GM23248 (cell line): ENCODE measurements at places on chromosomes 3 and 15. TPM values are rescaled to one million over a fixed set of nuclear protein-coding genes. Genes with fewer than 3 reads are reported as not detected.

DNA sequence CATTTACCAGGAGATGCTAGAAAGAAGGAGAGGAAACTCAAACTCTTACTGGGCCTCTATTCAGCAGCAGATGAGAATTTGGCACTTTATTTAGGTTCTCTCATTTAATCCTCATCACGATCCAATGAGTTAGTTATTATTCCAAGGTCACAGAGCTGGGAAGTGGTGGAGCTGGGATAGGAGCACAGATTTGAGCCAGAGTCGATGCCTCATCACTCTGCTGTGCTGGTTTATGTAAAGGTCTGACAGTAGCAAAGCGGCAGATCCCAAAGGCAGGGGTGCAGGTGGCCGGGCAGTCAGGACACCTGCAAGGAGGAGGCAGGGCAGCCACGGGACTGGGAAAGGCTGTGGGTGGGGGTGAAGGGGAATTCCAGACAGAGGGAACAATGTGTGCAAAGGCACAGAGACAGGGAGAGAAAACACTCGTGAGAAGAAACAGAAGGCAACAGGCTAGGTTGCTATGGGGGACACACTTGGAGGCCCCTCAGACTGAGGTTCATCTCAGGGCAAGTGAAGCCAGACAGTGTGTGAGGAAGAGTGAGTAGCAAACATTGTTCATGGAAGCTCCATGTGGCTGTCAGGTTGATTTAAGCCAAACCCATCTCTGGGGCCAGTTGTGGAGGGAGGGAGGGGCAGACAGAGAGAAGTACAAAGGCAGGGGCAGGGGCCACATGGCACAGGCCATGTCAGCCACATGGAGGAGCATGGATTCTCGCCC is 26.8 kb downstream of the RAB6B start:
- DNase-seq: no peak

The MORC1 gene
- not detected in 2 replicates for total RNA-seq

The IL17RB gene
- not detected in 2 replicates for total RNA-seq

DNA sequence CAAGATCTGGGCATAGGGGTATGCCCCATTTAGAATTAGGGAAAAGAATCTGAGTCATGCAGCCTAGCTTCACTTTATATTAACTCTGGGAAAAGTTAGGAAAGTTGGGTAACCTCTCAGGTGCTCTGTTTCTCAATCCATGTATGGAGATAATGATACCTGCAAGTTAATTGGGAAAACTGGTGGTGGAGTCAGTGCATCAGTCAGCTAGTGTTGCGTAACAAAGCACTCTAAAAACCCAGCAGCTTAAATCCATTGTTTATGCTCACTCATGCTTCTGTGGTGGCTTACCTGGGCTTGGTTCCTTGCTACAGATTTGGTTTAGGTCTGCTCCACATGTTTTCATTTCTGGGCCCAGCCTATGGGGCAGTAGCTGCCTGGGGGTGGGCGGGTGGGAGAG is 91.0 kb downstream of the SMAD3 start:
- no peak for DNase-seq

The SLC6A1 gene
- not detected in 2 replicates for total RNA-seq

GRCh38 chr3:17841190-17841828 is 98.9 kb upstream of the TBC1D5 start:
- DNase-seq: peak; percentile 76

The MESP2 gene
- not detected in 2 replicates for total RNA-seq

GRCh38 chr3:184300378-184300720 is 1.3 kb downstream of the PSMD2 start:
- DNase-seq: peak; percentile 78

The IL17RE gene
- 0.51 and 5.5 TPM in 2 replicates for total RNA-seq

DNA sequence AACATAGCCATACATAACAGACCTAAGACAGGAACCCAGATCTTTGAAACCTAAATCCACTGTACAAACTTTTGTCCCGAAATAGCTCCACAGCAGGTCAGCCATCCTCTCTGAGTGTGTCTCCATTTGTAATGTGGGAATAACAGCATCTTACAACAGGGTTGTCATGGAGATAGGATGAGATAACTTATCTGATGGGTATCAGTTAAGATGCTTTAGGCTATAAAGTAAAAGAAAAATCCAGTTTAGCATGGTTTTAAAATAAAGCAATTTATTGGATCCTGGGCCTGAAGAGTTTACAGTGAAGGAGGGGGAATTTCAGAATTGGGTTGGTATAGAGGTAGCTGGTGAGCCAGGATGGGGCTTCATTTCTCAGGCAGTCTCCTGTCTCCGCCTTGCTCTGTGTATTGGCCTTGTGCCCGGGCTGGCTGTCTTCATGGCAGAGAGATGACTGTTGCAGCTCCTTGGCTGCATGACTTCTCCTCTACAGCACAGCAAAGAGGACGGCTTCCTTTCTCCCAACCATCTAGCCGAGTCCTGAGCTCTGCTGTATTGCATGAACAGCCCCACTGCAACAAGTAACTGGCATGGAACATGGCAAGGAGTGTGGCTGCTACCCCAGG is 131.9 kb upstream of the PROK2 start:
- DNase-seq: peak; percentile 82

The FHIT gene
- total RNA-seq: 0.22 and 1.5 TPM in 2 replicates

GRCh38 chr3:100825574-100825973 is 116.3 kb downstream of the TFG start:
- no peak for DNase-seq

The FOXB1 gene
- total RNA-seq: not detected in 2 replicates

DNA sequence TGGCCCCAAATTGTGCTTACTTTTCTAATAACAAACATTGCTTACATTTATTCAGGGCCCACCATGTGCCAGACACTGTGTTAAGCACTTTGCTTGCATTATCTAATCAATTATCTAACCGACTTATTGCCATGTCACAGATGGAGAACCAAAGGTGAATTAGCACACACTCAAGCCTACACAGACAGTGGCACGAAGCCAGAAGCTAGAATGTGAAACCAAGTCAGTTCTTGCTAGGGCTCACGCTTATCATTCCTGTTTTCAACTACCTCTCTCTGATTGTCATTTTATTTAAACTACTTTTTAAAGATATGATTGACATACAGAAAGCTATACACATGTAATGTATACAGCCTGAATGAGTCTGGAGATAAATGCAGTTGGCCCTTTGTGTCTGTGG is 215.7 kb upstream of the CFAP20DC start:
- no peak for DNase-seq

The THBS1 gene
- 7,697 and 8,549 TPM in 2 replicates for total RNA-seq

GRCh38 chr3:57078635-57079473 is 18.4 kb downstream of the SPATA12 start:
- DNase-seq: peak; percentile 60

- no peak for DNase-seq
These were observed 7.9 kb upstream of the DNAJC17 start for GRCh38 chr15:40815042-40815698.

DNA sequence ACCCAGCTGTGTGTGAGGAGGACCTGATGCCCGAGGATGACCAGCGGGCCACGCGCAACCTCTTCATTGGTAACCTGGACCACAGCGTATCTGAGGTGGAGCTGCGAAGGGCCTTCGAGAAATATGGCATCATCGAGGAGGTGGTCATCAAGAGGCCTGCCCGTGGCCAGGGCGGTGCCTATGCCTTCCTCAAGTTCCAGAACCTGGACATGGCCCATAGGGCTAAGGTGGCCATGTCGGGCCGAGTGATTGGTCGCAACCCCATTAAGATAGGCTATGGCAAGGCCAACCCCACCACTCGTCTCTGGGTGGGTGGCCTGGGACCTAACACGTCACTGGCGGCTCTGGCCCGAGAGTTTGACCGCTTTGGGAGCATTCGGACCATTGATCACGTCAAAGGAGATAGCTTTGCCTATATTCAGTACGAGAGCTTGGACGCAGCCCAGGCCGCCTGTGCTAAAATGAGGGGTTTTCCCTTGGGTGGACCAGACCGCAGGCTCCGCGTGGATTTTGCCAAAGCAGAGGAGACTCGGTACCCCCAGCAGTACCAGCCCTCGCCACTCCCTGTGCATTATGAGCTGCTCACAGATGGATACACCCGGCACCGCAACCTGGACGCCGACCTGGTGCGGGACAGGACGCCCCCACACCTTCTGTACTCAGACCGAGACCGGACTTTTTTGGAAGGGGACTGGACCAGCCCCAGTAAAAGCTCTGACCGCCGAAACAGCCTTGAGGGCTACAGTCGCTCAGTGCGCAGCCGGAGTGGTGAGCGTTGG is 1.5 kb downstream of the RBM15B start:
- DNase-seq: no peak

DNA sequence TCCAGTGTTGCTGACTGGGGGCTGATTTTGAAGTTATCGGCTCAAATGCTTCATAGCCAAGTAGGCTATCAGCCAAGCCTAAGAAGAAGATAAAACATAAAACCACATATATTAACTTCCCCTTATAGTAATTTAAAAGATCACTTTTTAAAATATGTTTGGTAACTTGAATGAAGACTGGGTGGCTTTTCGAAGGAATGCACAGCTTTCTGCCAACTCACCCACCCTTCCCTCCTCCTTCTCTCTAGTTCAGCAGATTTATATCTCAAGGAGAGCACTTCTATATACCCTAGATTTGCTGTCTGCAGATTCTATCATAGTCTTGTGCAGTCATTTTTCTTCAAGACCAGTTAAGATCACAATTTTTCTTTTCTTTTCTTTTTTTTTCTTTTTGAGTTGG is 189.4 kb upstream of the CHRM5 start:
- no peak for DNase-seq

The CILP gene
- total RNA-seq: under 0.01 and 0.11 TPM in 2 replicates

The DUSP7 gene
- 12.4 and 17.7 TPM in 2 replicates for total RNA-seq

DNA sequence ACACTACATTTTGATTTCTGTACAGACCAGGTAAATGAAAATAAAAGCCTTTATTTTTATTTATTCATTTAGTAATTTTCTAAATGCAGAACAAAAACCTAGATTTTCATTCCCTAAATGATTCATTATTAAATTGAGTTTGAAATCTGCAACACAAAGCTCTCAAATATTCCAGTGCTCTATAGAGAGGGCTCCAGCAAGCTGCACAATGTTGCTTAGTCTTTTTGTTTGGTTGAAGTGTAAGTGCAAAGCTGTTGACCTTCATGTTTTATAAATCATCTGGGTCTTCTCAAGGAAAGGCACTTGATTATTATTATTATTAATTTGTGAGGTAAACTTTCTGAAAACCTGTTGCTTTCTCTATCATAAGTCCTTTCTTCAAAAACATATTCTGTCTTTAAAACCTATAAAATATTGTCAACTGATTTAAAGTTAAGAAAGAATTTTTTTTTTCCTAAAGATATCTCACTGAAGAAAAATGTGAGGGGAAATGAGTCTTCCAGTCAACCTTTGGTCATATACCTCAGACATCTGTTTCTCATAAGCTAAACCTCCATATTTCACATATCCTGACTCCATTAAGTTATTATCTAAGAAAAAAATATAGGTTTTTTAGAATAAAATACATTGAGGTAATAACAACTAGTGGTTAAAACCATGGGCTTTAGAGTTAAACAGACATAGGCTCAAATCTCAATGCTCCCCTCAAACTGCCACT is 100.7 kb downstream of the ZIC4 start:
- peak; percentile 76 for DNase-seq

The ACTRT3 gene
- total RNA-seq: 2.8 and 5.2 TPM in 2 replicates

- no peak for DNase-seq
These were observed 32.0 kb upstream of the PPP4R2 start for GRCh38 chr3:72964633-72965032.

The GABRB3 gene
- total RNA-seq: not detected in 2 replicates

DNA sequence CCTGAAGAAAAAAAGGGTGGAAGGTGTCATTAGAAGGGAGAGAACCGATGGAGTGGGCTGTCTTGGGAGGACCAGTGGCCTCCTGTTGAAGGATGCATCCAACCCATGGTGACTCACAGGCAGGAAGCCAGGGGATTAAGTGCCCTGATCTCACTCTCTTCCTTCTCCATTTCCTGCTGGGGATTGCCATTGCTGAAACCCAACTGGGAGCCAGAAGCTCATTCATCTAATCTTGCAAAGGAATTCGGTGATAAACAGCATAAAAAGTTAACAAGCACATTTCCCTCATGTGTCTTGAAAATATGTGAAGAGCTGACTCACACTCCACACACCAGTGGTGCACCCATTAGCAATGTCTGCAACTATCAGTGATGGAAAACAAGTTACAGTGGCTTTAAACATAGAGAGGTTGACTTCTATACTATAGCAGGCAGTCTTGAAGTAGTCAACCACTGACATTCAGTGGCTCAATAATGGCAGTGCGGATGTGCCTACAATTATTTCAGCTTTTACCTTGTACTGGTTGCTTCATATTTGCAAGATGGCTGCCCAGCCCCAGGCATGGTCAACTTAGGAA is 12.8 kb upstream of the CSRNP1 start:
- DNase-seq: peak; percentile 94

The ZBTB47 gene
- total RNA-seq: 65.4 and 72.8 TPM in 2 replicates

DNA sequence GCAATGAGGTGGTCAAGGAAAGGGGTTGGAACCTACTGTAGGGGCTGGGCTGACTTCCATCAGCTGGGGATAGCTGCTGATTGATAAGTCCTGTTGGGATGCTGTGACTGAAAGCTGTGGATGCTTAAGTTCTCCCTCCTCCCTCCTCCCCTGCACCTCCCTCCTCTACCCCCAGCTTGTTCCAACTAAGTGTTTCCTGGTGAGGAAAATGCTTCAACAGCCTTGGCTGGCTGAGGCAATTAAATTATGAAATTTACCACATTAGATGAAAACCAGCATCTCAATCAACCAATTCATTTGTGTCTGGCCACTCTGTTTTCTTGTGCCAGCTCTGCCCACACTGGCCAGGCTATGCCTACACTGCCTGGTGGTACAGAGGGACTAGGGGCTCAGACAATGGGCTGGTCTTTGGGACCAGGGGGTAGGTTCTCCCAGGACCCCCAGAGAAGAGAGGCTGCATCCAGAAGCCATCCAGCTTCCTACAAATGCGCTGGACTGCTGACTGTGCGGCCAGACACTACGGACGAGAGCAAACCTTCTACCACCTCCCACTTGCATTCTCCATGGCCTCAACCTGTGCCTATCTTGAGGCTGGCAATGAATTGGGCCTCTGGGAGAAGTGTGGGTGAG is 2.5 kb downstream of the KLHL25 start:
- no peak for DNase-seq

The KCNAB1 gene
- total RNA-seq: not detected in 2 replicates

- peak; percentile 36 for DNase-seq
These were observed 308.1 kb upstream of the COL8A1 start for GRCh38 chr3:99330281-99330680.

GRCh38 chr3:56917361-56918110 is 115.8 kb upstream of the ARHGEF3 start:
- no peak for DNase-seq

GRCh38 chr3:62935793-62936192 is 60.6 kb upstream of the CADPS start:
- DNase-seq: no peak

The CCR3 gene
- not detected in 2 replicates for total RNA-seq

- DNase-seq: no peak
These were observed 173.2 kb downstream of the APBA2 start for GRCh38 chr15:29058903-29059539.
